ENCODE measurements at places on chromosomes 1 and 21.

- peak; percentile 92 for DNase-seq
Measured at GRCh38 chr1:65066766-65067490, 81.1 kb upstream of the AK4 start.

GRCh38 chr1:5684791-5685190, 307.4 kb downstream of the NPHP4 start:
- no peak for DNase-seq

DNA sequence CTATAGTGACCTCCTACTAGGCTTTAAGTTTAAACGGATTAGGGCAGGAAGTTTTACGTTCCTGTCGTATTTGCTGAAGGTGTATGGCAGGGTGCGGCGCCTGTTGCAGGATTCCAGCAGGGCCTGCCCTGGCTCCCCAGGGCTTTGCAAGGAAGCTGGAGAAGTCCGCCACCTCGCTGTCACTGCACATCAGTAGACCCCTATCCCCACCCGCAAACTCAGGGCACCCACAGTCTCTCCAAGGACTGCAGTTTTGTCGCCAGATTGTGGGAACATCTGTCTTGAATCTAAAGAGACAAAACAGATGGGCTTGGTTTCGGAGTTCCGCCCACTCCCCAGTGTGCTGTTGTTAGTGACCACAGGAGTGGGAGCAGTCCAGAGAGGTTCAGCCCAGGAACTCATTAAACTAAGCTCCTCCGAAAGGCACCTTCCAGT, 110.8 kb downstream of the CDC7 start:
- DNase-seq = no peak

GRCh38 chr1:111241797-111242196, 14.3 kb downstream of the CHI3L2 start:
- DNase-seq = no peak
